ENCODE measurements at places on chromosomes 7 and 10. TPM values are rescaled to one million over a fixed set of nuclear protein-coding genes. Genes with fewer than 3 reads are reported as not detected.

Gene NPC1L1
- not detected for total RNA-seq

Gene CTNNA3
- 2.4 TPM for total RNA-seq

Gene PNLIP
- total RNA-seq: 3.0 TPM

Gene UCMA
- total RNA-seq: not detected

Gene PTPN12
- total RNA-seq: 134 TPM

Gene HTR5A
- total RNA-seq: not detected

Gene IDI2
- not detected for total RNA-seq

Gene GAD2
- total RNA-seq: not detected

Gene PON2
- total RNA-seq: 32.1 TPM

Gene ABLIM1
- total RNA-seq: 43.1 TPM

Gene PDZD7
- 1.6 TPM for total RNA-seq

Gene LRIT1
- not detected for total RNA-seq

Gene FBXW4
- 74.8 TPM for total RNA-seq

Gene MKI67
- 17.7 TPM for total RNA-seq

Gene CNNM1
- total RNA-seq: 0.43 TPM

Gene NRP1
- total RNA-seq: 143 TPM

Gene FXYD4
- total RNA-seq: not detected

Gene NCF1
- total RNA-seq: 195 TPM

Gene SEMA3D
- total RNA-seq: 65.3 TPM

Gene KCP
- 0.84 TPM for total RNA-seq

Gene ZNHIT1
- 68.8 TPM for total RNA-seq

Gene VSTM4
- total RNA-seq: 5.0 TPM

Gene SPDYE2B
- total RNA-seq: not detected

Gene PITRM1
- total RNA-seq: 63.2 TPM

Gene NPSR1
- total RNA-seq: not detected

Gene SUN3
- not detected for total RNA-seq

Gene HOGA1
- total RNA-seq: 0.32 TPM
